ENCODE measurements at places on chromosomes 1 and 21.

DNA sequence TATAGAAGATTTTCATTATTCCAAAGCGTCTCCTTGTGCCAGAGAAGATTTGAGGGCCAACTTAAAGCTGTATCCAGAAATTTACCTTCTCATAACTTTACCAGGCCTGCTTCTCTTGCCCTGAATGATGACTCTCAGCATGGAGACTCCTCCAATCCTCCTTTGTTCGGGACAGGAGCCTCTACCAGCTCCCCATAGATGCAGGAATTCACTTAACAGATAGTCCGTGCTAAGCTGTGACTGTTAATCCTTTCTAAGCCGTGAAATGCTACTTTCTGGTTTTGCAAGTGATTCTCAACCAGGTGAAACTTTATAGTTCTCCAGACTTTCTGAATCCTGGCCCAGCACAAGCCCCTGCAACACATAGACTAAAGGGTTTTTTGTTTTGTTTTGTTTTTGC, 31.8 kb upstream of the KCND3 start:
- DNase-seq = no peak

DNA sequence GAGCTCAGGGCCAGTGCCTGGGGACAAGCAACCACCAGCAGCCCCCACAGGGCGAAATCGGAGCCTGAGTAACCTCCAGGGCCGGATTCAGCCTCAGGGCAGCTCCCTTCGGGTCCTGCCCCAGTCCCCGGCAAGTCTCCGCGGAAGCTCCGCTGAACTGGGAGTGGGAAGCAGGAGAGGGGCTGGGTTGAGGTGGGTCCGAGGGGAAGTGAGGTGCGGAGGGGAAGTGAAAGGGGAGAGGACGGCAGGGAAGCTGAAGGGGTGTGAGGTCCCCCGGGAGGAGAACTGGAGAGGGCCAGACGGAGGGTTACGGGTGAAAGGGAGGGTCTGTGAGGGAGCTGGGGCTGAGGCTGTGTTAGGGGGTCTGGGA, 560 bp downstream of the PADI2 start:
- DNase-seq = no peak

DNA sequence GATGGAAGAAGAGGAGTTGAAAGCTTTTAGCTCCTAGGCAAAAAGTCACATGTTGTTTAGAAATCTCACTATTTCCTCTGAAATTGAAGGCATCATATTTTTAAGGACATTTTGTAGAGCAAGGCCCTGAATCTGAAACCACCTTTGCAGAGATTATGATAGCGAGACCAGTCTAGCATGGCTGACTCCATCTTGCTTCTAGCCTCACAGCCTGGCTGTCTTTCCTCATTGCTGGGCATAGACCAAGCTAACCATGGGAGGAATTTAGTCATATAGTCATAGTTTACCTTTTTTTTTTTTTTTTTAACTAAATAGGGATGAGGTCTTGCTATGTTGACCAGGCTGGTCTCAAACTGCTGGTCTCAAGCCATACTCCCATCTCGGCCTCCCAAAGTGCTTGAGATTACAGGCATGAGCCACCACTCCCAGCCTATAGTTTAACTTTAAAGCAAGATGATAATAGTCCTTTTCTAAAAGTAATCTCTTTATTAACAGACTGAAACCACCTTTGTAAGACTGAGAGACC, 42.2 kb upstream of the ZNF326 start:
- no peak for DNase-seq

DNA sequence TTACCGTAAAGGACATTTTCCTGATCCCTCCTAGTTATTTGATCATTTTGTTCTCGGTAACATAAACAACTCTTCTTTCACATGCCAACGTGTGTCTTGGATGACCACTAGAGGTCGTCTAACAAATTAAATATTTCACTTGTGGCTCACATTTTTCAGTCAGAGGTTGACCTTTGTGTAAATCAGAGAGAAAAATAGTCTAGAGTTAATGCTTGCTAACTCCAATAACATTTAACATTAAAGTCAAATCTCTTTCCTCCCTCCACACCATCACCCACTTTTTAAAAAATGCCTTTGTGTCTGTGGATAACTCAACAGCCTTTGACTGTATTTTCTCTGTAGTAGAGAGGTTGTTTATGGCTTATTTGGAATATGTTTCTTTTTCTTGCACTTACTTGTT, 220.5 kb upstream of the B3GALT2 start:
- no peak for DNase-seq

DNA sequence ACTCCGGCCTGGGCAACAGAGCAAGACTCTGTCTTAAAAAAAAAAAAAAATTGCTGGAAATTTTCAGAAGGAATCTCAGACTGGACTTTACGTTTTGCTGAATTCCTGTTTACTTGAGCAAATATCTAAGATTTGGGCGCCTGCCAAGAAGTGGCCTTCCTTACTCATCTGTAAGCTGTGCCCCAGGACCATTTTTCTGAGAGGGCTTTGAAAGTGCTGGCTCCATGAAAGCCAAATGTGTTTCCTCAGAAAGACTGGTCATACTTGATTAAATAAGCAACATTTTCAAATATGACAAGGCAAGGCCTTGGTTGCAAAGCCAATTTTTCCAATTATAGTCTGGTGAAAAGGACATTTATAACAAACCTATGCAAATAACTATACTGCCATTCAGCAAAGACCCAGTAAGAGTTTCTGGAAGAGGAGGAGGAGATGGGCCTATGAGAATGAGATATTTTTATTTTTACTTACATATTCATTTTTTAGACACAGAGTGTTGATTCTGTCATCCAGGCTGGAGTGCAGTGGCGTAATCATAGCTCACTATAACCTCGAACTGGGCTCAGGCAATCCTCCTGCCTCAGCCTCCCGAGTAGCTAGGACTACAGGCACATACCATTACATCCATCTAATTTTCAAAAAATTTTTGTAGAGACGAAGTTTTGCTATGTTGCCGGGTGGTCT, 56.3 kb upstream of the HTR1D start:
- DNase-seq = no peak

Measured in hypothalamus (tissue), 51 donors.